Type B pancreatic cell (in vitro differentiated cells): ENCODE measurements at places on chromosomes 16 and 17. TPM values are rescaled to one million over a fixed set of nuclear protein-coding genes. Genes with fewer than 3 reads are reported as not detected.

- no peak overlapping the region for H3K27ac ChIP-seq
- no peak overlapping the region for H3K4me3 ChIP-seq
- H3K4me1 ChIP-seq: no peaks in the 10 kb centered on the region
- peaks cover 17% of the 10 kb centered on the region for H3K27me3 ChIP-seq
Observed at GRCh38 chr16:27378871-27379481, 23.0 kb upstream of the IL21R start.

- no peak for DNase-seq
- peaks cover 16% of the 10 kb centered on the region for H3K4me1 ChIP-seq
- H3K36me3 ChIP-seq: no peaks in the 10 kb centered on the region
Observed at GRCh38 chr17:51354936-51355335, 94.6 kb downstream of the UTP18 start.

DNA sequence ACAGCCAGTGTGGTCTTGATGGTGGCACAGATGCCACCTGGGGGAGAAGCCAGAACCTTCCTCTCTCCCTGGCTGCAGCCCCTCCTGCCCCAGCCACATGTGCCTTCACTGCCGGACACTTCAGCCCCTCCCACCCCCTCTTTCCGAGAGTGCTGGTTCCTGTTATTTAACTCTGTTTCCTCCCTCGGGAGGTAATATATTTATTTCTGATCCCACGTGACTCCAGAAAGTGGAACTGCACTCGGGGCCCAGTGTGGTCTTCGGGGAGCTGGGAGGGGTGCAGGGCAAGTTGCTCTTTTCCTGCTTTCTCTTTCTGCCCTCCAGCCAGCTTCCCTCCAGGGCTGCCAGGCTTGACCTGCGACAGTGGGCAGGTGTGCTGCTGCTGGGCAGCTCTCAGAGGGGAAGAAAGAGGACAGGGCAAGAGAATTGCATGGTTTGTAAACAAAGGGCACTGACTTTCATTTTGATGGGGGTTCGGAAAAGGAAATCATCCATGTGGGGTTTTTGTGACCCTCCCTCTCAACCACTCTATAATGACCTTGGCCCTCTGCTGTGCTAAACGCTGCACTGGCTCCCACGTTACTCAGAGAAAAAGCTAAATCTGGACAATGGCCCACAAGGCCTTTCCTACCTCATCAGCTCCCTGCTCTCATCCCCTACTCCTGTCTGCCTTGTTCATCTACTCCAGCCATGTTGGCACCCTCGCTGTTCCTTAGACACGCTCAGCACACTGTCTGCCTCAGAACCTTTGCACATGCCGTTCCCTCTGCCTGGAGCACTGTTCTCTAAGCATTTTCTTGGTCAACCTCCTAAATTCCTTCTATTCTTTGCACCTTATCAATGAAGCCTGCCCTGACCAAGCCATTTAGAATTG lies 8.2 kb upstream of the CIITA start:
- H3K4me3 ChIP-seq: no peak overlapping the region
- no peak overlapping the region for H3K27ac ChIP-seq
- peaks cover 30% of the 10 kb centered on the region for H3K27me3 ChIP-seq
- H3K36me3 ChIP-seq: no peaks in the 10 kb centered on the region
- peaks cover 6% of the 10 kb centered on the region for H3K4me1 ChIP-seq

- no peaks in the 10 kb centered on the region for H3K36me3 ChIP-seq
- no peak overlapping the region for H3K4me3 ChIP-seq
- peaks cover 4% of the 10 kb centered on the region for H3K4me1 ChIP-seq
- H3K27me3 ChIP-seq: no peaks in the 10 kb centered on the region
- DNase-seq: no peak
Observed at GRCh38 chr17:32558997-32559650, 72.3 kb downstream of the CDK5R1 start.

GRCh38 chr16:59180083-59180476 lies 446.0 kb upstream of the GOT2 start:
- H3K36me3 ChIP-seq: no peaks in the 10 kb centered on the region
- no peaks in the 10 kb centered on the region for H3K27me3 ChIP-seq
- H3K4me1 ChIP-seq: no peaks in the 10 kb centered on the region
- no peak for DNase-seq
- H3K4me3 ChIP-seq: no peak overlapping the region

DNA sequence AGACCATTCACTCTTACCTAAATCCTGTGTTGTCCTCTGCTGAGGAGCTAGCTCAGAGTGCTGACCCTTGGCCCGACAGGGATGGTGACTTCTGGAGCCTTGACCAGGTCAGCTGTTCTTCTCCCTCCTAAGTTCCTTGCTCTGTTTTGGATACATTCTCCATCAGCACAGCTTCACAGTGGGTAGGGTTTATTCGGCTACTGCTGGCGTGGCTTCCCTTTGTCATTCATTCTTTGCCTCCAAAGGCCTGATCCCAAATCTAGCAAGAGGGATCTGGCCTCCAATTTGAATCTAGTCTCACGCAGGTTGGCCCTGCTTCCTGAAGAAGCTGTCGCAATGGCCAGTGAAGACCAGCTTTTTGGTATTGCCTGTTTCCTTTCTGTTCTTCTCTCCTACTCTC lies 116.6 kb downstream of the SHISA9 start:
- H3K4me1 ChIP-seq: no peaks in the 10 kb centered on the region
- H3K4me3 ChIP-seq: no peak overlapping the region
- no peaks in the 10 kb centered on the region for H3K27me3 ChIP-seq
- H3K36me3 ChIP-seq: no peaks in the 10 kb centered on the region
- no peak for DNase-seq

DNA sequence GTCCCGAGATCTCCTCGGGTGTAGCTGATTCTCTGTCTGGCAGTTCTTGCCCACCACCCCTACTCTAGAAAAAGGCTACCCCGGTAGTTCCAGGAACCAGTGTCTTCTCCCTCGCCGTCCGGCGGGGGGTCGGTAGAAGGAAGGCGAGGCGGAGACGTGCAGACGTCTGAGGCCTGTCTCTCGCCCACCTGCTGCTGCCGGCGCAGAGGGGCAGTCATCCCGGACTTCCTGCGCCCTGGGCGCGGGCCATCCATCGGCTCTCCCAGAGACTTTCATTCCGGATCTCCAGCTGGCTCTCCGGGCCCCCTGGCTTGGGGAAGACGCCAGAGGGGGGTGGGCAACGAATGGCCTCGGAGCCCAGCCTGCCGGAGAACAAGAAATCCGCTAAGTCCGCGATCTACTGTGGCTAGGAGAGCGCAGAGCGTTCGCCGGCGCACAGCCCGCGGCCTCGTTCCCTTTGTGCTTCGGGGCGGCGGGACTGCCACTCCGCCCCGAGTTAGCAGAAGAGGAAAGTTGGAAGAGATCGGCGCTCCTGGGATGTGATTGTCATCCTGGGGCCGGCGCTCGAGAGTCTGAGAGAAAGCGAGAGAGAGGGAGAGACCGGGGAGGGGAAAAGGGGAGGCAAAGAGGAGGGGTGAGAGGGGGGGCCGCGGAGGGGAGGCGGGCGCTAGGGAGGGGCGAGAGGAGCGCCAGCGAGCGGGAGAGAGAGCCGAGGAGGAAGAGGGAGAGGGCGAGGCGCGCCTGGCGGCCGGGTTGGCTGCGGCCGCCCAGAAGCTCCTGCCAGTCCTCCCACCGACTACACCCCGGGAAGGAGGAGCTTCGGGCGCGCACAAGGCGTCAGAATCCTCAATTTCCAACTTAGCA lies at the start of gene IRX5:
IRX5 (plus strand) TSS at position 861 of the 864 bp plus-strand sequence. CDS start 334 bp downstream, outside the sequence.
- peak within 1 kb of the TSS; percentile 97 for H3K27ac ChIP-seq
- peaks cover 49% of the 10 kb centered on the region for H3K27me3 ChIP-seq
- H3K4me1 ChIP-seq: peaks cover 22% of the 10 kb centered on the region

DNA sequence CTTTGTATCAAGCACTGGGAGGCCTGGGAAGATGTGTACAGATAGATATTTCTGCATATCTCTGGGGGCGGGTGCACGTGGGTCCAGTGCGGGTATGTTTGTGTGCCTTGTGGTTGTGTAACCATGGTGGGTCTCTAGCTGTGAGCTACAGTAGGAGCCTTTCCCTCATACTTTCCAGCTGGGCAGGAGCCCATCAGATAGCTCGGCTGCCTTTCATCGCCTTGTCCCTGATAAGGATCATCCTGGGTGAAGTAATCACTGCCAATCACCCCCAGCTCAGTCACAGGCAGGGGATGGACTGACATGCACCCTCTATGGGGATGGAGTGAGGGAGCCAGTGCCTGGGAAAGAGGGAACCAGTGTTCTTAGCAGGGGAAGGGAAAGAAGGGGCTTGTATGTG lies 3.2 kb upstream of the SCRN2 start:
- DNase-seq: no peak
- peaks cover 18% of the 10 kb centered on the region for H3K4me1 ChIP-seq
- H3K36me3 ChIP-seq: no peaks in the 10 kb centered on the region
- H3K4me3 ChIP-seq: peak overlapping the region; percentile 62

Gene FOXC2
- total RNA-seq: 5.5 and 11.3 TPM in 2 replicates
